ENCODE measurements at places on chromosomes 13 and 19.

DNA sequence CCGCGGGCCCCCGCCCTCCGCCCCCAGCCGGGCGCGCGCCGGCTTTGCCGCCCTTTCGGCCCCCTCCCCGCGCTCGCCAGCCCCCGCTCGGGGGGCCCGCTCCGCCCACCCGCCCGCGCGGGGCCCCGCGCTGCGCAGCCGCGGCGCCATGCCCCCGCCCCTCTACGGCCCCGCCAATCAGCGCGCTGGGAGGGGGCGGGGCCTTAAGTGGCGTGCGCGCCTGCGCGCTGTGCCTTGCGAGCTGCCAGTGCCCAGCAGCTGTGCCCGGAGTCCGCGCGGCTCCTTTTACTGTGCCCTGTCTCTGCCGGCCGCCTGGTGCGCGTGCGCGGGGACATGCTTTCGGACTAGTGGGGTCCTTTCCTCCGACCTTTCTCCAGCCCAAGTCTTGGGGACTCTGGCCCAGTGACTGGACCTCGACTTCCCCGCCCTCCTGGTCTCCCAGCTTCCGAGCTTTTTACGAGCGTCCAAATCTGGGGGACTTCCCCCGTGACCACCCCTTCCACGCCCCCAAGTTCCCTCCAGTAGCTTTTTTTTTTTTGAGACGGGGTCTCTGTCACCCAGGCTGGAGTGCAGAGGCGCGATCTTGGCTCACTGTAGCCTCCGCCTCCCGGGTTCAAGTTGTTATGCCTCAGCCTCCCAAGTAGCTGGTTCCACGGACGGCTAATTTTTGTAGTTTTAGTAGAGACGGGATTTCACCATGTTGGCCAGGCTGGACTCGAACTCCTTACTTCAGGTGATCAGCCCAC lies at the start of gene MBD3:
Gene MBD3, minus strand, starts transcription at position 111 of the 746 bp plus-strand sequence. CDS start 234 bp downstream, outside the sequence.
- DNase-seq = peak; percentile 55

GRCh38 chr19:17716309-17716929 lies 2.9 kb upstream of the MAP1S start:
- DNase-seq = no peak

GRCh38 chr13:27964741-27965323 lies 4.3 kb downstream of the CDX2 start:
- no peak for DNase-seq

- no peak for DNase-seq
These were observed 518 bp downstream of the KLF2 start for GRCh38 chr19:16325161-16325527.

GRCh38 chr13:60162096-60162495 lies 1.6 kb downstream of the DIAPH3 start:
- DNase-seq = peak; percentile 31

GRCh38 chr19:44747739-44748425 lies 626 bp upstream of the BCL3 start:
- peak; percentile 63 for DNase-seq

- DNase-seq = peak; percentile 19
These were observed 289.8 kb upstream of the SPRY2 start for GRCh38 chr13:80630685-80631121.

DNA sequence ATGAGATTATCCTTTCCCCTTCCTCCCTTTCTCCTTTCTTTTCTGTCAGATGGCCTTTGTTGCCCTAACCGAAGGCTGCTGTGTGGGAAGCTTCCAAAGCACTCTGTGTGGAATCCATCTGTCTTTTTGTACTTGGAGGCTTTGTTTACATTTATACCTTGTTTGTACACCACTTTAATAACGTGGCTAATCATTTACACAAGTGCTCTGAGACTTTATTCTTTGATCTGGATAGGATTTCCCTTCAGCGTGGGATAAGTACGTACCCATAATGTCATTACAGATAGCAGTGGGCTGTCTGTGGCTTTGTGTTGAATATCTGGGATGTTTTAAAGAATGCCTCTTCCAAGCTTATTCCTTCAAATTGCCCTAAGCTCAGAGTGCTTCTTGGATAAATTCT lies 684.7 kb upstream of the SLITRK5 start:
- no peak for DNase-seq

- no peak for DNase-seq
These were observed 32.0 kb downstream of the RUBCNL start for GRCh38 chr13:46355088-46355468.

- DNase-seq = no peak
These were observed 290.4 kb downstream of the TEX29 start for GRCh38 chr13:111610879-111611278.

GRCh38 chr13:26678330-26678729 lies 82.3 kb downstream of the GPR12 start:
- DNase-seq = no peak

GRCh38 chr19:14677464-14677863 lies 2.8 kb upstream of the ADGRE3 start:
- no peak for DNase-seq

DNA sequence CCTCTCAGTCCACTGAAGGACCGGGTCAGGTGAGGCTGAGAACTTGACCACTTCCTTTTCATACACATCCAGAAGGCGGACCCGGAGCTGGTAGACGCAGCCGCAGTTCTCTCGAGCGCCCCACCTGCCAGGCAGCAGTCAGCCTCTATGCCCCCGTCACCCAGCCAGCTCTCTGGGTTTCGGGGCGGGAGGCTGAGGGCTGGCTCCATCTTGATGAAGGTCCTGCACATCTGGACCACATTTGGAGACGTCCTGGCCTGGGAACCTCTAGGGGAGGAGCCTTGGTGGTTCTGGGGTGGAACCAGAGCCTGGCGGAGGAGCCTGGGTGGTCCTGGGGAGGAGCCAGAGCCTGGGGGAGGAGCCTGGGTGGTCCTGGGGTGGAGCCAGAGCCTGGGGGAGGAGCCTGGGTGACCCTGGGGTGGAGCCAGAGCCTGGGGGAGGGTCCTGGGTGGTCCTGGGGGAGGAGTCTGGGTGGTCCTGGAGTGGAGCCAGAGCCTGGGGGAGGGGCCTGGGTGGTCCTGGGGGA lies 14.3 kb downstream of the MRPS12 start:
- no peak for DNase-seq

DNA sequence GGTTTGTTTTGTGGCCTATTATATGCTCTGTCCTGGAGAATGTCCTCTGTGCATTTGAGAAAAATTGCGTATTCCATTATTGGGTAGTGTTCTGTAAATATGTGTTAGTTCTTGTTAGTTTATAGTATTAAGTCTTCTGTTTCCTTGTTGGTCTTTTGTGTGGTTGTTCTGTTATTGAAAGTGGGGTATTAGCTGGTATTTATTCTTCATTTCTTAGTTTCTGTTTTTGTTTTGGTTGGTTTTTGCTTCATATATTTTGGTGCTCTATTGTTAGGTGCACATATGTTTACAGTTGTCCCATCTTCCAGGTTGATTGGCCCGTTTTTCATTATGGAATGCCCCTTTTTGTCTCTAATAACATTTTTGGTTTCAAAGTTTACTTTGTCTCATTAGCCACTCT lies 77.3 kb downstream of the DNAJC15 start:
- no peak for DNase-seq

GRCh38 chr13:20332361-20333096 lies 100.4 kb upstream of the GJB6 start:
- DNase-seq = no peak

DNA sequence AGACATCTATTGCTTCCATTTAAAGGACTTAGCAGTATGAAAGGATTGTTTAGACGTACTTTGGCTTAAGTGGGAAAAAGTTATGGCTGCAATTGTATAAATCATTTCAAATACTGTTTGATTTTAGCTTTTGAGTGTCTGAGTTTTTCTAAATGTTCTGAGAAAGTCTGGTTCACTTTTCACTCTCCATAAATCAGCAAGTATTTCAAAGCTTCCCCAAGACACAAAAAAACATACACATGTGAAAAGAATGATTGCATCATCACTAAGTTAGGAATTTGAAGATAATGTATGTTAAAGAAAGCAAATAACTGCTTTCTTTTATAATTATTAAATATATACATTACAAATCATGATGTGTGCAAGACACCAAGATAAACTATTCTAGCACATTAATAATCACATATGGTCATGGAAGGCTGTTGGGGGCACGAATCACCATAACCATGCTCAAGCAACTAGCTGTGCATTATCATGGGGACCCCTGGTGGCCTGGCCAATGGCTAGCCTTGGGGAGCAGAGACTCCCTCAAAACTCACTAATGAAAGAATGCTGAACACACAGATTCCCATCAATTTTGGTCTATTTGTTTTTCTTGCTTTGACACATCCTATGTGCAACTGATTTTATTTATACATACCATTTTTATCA lies 111.1 kb downstream of the MIPEP start:
- DNase-seq = no peak

GRCh38 chr19:58468216-58468839 lies 1.4 kb downstream of the ZNF324 start:
- no peak for DNase-seq

GRCh38 chr19:6276447-6276846 lies 3.3 kb downstream of the MLLT1 start:
- DNase-seq = no peak

- no peak for DNase-seq
These were observed 300.7 kb upstream of the MIR17HG start for GRCh38 chr13:91046715-91047327.

DNA sequence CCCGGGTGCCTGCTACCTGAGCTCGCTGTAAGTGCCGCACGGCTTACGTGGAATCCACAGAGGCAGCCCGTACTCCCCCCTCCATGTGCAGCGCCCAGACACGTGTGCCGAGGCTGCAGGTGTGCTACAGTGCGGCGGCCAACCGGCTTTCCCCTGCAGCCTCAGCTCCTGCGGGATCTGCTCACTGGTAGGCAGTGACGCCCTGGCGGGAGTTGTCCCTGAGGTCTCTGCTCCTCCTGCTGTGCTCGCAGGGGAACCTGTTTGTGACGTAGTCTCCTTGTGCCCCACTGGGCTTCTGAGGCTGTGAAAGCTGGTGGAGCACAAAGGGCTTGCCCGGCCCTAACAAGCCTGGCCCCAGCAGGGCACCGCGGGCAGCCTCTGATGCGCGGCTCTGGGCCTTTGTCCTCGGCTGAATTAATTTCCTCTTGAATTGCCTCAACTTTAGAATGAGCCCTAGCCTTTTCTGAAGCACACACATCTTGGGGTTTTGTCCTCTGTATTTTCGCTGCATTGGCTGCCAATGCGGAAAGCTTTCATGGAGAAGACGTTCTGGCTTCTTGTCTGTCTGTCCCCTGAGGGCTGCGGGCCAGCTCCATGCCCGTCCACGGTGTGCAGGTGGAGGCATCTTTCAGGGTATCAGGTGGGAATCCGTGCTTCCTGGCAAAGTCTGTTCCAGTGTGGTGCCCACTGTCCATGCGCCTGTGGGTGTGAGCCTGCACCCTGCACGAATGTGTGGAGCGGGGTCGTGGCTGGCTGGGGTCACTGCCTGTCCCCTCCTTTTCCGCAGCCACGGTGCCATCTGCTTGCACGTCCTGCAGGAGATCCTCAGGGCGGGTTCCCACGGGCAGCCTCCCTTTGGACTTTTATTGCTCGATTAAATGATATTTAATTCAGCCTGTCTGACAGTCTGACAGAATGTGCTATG lies 77.3 kb upstream of the MCF2L start:
- DNase-seq = no peak

DNA sequence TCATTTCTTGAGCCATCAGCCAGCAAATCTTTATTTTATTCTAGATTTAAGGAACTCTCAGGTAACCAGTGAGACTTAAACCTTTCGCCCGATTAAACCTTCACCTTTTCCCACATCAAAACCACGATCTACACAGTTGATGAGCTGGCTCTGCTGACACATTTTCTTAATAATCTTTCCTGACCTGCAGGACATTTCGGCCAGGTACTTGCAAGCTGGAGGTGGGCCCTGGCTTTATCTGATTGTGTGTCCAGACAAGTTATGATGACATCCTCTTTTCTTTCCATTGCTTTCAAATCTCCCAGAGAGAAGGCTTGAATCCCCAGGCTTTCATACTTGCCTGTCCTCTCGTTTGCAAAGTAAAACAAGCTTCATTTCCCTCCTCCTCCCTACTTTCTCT lies 144.2 kb downstream of the EFNB2 start:
- no peak for DNase-seq

GRCh38 chr19:48639483-48640375 lies 2.5 kb upstream of the DBP start:
- DNase-seq = no peak

DNA sequence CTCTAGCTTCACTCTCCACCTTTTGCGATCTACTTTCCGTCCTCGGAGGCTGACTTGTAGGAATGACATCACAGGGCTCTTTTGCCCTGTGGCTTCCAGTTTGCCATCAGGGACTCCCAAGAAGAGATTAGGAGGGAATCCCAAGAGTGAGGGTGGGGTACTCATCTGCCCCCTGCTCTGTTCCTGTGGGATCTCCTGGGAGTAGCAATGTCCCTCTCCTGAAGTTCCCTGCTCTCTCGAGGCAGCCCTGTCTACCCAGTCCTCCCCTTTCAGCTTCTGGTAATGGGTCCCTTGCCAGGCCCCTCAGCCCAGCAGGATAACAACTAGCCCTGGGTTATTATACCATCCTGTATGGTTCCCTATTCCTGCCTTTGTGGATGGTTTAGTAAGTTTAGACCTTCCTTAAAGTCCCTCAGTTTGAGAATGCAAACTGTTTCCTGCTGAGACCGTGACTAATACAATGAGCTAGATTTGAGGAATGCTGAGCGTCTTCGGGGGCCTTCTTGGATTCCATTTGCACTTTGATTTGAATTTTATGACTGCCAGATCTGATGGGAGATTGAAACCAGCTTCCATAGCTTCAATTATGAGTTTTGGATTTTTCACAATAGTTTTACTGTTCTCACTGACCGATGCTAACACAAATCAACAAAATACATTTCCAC lies 73.7 kb upstream of the IPO5 start:
- peak; percentile 70 for DNase-seq

GRCh38 chr13:29125191-29125933 lies 305.2 kb downstream of the MTUS2 start:
- DNase-seq = no peak

- DNase-seq = no peak
These were observed 8.6 kb downstream of the PPP5C start for GRCh38 chr19:46355234-46356148.

DNA sequence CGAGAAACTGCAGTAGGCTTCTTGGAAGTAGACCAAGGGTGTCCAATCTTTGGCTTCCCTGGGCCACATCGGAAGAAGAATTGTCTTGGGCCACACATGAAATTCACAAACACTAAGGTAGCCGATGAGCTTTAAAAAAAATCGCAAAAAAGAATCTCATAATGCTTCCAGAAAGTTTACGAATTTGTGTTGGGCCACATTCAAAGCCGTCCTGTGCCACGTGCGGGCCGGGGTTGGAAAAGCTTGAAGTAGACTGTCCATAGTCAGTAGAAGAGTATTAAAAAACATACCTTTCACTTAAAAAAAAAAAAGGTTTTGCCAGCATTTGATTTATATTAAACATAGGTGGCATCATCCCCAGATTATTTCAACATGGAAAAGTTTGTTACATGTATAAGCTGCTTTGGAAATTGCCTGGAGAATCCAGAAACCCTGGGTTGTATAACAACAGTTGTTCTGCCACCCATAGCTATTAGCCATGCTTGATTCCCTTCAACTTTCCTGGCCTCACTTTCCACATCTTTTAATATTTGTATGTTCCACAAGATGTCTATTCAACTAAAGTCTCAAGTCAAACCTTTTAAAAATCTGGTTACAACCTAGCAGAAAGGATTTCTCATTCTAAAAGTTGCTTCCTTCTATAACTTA lies 1.0 kb downstream of the IFT88 start:
- no peak for DNase-seq
